ENCODE measurements at places on chromosomes 5 and 9.
A peak's percentile ranks its signal among the peaks of the same experiment; 100 is the strongest.

- no peak for DNase-seq
These were observed 111.1 kb upstream of the IFNK start for GRCh38 chr9:27412963-27413362.

DNA sequence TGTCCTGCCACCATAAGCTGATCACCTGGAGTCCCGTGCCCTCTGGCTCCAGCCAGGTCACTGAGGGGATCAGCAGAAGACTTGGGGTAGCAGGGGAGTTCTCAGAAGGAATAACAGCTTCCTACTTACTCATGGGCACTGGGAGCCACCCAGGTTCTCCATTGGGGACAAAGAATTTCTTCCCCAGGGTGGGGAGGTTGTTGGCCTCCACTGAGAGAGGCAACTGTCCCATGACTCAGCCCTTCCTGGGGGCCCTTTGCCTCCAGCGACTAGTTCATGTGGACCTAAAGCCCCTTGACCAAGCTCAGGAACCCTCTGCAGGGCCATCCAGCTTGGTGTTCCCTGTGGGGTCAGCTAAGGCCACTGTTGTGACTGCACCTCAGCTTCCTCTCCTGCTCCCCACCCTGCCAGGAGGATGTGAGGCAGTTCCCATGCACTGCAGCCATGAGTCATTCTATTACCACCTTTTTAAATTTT is 175.0 kb downstream of the AUH start:
- no peak for DNase-seq

DNA sequence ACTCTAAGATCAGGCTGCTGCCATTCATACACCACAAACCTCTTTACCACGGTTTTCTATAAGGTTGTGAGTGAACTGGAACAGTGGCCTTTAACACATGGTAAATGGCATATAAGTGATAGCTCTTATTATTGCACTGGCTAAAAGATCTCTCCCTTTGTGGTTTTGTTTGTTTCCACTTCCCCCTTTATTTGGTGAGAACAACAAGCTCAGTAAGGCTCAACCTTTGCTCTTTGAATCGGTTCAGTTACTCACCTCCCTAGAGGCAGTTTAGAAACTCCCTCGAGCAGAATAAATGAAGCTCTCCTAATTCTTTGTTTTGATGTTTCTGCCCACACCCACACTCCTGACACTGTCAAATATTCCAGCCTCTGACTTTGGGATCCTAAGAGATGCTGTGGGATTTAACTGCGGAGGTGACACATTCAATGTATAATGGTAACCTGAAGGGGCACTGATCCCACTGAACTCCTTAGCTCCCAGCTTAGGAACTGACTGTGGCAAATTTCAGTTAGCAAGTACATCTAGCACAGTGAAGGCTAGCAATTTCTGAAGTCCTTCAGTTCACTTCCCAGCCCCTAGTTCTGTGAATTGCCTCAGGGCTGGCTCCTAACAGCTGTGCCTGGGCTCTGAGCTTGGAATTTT is 22.5 kb upstream of the RAD23B start:
- no peak for DNase-seq

GRCh38 chr9:35415402-35416097 is 74.4 kb upstream of the RUSC2 start:
- no peak for DNase-seq

DNA sequence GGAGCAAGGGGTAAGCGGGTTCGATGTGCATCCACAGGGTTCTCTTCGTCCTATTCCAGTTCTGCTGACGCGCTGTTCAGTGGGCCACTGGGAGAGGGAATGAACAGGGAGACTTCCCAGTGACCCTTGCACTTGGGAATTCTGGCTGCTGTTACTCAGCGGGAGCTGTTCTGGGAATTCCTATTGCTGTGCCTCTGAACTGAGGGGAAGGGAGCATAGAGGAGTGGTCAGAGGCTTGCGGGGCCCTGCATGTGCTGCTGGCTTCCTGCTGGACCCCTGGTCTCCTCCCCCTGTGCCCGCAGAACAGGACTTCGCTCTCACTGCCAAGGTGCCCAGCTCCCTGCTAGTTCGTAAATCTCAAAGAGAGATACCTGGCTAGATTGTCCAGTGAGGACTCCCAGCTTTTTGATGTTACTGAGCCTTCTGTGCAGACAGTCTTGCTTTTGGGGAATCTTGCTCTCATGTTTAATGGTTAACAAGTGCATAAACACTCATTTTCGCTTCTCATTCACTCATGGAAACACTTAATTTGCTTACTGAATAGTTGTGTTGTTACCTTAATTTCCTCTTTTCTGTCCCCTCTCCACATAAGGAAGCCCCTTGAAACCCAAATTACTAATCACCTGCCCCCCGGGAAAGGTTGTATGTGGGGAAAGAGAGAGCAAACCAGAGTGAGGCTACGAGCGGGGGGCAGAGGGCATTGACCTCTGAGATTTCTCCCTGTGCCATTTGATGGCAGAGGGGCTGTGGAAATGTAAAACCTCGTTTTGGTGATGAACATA is 5.9 kb downstream of the TRIO start:
- DNase-seq, result no peak

GRCh38 chr9:92482329-92482728 is at the start of gene ASPN:
Gene ASPN, minus strand, starts transcription at chr9:92482506.
- no peak for DNase-seq

DNA sequence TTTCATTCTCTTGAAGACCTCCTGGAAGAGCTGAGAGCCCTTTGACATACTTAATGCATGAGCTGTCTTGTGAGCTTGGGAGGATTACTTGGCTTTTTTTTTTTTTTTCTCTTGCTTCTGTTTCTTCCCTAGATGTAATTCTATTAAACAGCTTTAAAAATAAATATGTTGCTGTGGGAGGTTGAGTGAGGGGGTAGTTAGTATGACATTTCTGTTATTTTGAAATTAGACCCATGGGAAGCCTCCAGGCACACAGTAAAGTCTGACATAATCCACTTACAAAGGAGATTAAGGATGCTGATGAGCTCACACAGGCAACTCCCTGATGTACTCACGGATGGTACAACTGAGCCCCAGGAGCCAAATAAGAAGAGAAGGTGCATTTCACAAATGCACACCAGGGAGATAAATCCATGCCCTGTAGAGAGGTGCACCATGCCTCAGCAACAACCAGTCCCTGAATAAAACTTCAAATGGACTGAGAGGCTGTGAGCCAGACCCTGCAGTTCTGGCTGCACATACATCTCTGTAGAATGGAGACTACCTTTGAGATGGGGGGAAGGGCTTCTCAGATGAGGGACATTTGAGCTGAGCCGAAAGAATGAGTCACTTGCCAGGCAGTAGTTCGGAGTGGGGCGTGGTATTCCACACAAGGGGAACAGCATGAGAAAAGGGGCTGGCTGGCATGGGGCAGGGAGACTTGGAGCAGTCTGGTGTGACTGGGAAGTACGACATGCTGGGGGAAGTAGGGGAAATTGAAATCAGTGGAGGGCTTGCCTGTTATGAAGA is 68.7 kb downstream of the ACTL7B start:
- DNase-seq, result no peak

- DNase-seq, result no peak
These were observed 19.7 kb upstream of the GAS1 start for GRCh38 chr9:86966852-86967511.

DNA sequence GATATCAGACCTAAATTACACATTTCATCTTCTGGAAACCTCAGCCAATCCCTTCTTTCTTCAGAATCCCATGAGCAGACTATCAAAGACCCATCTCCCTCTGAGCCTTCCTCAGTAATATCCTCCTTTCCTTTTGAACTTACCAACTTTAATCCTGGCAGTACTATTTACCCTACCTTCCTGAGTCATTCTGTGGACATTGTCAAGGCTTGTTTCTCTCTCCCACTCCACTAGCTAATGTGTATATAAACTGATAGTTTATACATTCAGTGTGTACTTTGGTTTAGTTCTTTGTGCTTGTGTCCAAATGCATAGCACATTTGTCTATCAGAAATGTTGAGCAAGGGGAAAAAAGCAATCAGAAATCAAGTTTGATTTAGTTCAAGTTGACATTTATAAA is 568.3 kb downstream of the CSNK1G3 start:
- DNase-seq, result no peak

- DNase-seq, result no peak
These were observed 44.6 kb downstream of the JAKMIP2 start for GRCh38 chr5:147737921-147738320.

GRCh38 chr5:14168793-14169262 is 25.7 kb downstream of the TRIO start:
- no peak for DNase-seq

DNA sequence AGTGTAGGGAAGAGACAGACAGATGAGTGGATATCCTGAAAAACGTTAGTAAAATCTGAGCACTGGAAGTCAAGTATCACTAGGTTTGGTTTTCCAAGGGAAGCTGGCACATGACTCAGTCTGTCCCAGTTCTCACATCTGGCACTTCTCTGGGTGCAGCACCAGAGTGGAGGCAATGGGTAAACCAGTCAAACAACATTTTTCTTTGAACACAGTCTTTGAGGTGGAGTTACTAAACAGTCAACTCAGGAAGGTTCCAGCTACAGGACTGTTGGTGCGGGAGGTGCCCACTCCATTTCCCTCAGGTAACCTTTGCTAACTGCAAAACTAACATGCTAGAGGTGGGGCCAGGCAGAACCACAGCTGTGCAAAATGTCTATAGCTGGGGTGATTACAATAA is 301.4 kb upstream of the RFX3 start:
- DNase-seq, result no peak

GRCh38 chr9:8486095-8486494 is 686.5 kb upstream of the DMAC1 start:
- peak; percentile 87 for DNase-seq

DNA sequence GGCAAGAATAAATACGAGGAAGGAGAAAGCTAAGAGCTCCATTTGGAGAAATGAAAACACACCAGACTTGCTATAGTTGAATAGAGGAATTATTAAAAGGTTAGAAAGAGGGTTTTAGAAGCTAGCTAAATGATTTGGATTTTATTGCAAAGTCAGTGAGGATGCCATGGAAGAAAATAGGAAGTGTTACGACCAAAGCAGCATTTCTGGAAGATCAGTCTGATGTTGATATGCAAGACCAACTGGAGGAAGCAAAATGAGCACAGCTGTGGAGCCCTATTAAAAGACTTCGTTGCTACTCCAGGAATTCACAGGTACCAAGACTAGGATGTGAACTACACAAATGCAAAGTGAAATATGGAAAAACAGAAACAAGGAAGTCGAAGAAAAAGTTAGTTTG is 2.1 kb downstream of the DHX29 start:
- DNase-seq, result no peak

GRCh38 chr5:149264439-149265067 is 7.1 kb upstream of the AFAP1L1 start:
- DNase-seq, result no peak

- DNase-seq, result no peak
These were observed 128.9 kb downstream of the ERCC6L2 start for GRCh38 chr9:96004379-96004778.

DNA sequence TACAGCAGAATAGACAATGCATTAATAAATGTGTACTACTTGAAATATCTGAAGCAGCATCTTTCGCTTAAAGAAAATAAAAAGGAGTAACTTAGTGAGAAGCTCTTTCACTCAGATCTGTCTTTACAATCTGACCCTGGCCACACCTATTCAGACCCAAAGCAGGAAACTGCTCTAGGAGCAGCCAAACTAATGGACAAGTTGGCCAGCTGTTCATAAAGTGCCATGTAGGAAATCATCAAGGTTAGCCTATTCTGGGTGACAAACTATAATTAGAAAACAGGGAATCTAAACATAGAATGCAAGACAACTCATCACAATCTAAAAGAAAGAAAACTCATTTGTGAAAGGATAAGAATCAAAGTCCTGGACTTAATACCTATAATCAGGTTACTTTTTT is 101.3 kb downstream of the AGTPBP1 start:
- no peak for DNase-seq

DNA sequence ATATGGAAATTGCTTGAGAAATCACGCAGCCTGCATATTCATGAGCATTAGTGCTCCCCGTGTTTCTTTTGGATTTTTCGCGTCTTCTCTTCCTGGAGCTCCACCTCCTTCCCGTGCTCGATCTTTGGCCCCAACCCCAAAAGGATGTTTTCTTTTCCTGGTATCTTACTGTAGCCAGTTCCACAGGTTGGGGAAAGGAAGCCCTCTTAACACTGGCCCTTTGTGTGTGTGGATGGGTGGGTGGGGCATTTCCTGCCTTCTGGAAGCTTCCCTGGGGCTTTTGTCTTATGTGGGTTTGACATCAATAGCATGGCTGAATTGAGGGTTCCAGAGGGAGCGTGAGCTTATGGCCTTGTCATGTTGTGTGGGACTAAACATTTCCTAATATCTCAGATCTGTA is 21.9 kb downstream of the STXBP1 start:
- no peak for DNase-seq

GRCh38 chr5:134490255-134490924 is 35.1 kb upstream of the JADE2 start:
- DNase-seq, result no peak

DNA sequence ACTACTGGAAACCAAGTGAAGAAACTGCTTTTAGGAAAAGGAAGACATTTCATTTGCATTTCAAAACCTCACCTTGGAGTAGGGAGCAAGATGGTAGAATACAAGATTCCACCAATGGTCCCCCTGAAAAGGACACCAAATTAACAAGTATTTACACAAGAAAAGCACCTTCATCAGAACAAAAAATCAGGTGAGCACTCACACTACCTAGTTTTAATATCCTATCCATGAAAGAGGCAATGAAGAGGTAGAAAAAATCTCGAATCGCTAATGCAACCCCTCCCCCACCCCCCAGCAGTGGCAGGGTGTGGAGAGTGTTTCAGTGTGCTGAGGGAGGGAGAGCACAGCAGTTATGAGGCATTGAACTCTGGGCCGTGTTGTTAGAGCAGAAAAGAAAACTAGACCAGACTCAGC is 1397.0 kb upstream of the C9orf72 start:
- DNase-seq, result no peak

GRCh38 chr9:89437772-89438171 is 60.1 kb downstream of the SEMA4D start:
- DNase-seq, result no peak

DNA sequence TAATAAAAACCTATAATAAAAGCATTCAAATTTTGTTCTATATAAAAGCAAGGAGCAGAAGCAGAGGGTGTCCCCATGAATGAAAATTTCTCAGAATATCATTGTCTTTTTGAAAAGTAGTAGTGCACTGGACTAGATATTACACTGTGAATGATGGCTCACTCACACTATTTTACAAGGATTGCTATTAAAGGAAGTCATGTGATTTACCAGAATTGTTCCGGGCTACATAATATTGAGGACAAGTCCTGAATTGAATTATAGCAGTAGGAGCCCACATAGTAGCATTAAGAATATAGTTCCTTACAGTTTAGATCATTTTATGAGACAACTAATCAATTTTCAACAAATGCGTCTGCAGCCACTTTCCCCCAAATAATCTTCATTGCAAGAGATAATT is 7.7 kb upstream of the TLE4 start:
- no peak for DNase-seq

GRCh38 chr9:12060811-12061210 is 632.4 kb upstream of the TYRP1 start:
- no peak for DNase-seq

- DNase-seq, result peak; percentile 10
These were observed 1.0 kb downstream of the FPGS start for GRCh38 chr9:127803507-127804352.

GRCh38 chr5:87946271-87946670 is 322.4 kb downstream of the TMEM161B start:
- no peak for DNase-seq
